ENCODE measurements at places on chromosomes 4 and X.

DNA sequence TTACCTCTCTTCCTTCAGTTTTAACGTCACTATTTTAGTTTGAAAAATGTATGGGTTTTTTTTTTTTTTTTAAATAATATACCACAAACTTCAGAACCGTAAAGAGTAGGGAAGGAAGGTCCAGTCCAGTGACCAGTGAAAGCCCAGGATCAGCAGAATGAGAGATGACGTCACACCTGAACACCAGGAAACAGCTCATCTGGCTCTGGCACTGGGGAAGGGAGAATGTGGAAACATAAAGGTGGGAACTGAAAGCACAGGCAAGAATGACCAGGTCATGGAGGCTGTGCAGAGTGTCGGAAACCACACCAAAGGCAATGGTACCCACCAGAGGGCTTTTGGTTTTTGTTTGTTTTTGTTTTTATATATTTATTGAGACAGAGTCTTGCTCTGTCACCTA is 141.2 kb downstream of the DHX15 start:
- no peak for DNase-seq

DNA sequence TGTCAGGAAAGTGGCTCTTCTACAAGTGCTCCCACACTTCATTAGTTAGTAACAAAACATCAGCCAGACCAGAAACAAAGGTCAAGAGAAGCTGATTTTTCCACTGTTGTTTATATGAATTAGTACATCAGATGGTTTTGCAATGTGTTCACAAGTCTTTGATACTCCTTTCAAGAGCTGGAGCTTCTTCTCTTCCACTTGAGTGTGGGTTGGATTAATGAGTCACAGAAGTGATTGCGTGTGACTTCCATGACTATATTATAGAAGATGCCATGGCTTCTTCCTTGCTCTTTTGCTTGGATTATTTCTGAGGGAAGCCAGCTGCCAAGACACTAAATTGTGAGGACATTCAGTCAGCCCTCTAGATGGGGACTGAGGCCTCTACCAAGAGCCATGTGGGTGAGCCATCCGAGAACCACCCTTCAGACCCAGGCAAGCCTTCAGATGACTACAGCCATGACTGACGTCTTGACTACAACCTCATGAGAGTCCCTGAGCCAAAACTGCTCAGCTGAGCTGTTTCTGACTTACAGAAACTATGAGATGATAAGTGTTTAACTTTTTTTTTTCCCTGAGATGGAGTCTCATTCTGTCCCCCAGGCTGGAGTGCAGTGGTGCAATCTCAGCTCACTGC is 18.1 kb downstream of the SOWAHB start:
- no peak for DNase-seq

DNA sequence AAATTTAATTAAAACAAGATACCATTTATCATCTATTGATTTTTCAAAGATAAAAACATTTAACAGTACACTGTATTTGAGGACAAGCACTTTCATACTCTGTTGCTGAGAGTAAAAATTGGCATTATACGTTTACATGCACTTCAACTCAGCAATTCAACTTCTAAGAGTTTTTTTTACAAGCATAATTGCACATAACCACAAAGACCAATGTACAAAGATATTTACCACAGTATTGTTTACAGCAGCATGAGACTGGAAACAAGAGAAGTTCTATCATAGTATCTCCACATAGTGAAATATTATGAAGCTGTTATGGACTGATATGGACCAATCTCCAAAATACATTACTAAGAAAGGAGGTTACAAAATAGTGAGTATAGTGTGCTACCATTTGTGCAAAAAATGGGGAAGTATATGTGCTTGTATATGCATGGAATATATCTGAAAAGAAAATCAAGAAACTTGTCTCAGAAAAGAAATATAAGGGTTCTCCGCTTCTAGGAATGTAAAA is 10.9 kb downstream of the GAB3 start:
- no peak for DNase-seq

GRCh38 chr4:85862896-85863295 is 387.9 kb downstream of the ARHGAP24 start:
- no peak for DNase-seq

DNA sequence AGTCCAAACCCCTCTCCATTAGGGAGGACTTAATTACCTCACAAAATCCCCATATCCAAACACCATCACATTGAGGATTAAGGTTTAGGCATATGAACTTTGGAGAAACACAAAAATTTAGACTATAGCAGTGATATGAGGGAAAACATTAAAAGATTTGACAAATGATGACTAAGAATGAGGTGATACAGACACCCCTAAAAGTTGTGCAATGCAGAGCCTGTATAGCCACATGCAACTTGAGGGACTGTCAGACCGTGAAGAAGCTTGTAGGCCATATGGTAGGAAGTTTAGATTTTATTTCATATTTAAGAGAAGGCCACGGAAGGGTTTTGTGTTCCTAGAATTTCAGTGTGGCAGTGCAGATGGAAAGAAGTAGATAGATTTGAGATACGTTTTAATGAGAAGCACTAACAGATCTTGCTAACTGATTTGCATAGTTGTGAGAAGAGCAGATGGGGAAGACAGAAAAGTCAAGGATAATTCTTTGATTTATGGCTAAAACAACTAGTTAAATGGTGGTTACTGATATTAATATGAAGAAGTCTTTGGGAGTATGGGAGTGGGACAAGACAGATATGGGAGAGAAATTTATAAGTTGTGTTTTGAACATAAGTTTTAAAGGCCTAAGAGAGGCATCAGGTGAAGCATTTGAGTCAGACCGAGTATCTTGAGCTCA is 5.5 kb upstream of the FIP1L1 start:
- DNase-seq: no peak

DNA sequence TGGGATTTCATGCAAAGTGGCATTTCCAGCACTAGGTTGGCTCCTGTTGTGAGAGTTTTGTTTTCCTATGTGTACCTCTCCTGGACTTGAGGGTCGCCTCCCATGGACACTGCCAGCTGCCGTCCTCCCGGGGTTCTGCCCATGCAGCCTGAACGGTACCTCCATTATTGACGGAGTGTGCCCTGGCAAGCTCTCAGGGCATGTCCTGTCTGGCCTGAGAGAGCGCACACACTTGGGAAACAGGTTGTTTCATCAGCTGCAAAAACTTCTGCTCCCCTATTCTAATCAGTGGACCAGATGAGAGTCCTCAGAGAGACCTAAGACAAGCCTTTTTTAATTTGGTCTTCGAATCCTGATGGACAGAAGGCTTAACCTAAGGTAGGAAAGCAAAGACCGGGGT is 56.6 kb upstream of the HOPX start:
- DNase-seq: no peak

- DNase-seq: no peak
Observed at GRCh38 chrX:13277539-13277938, 42.3 kb downstream of the ATXN3L start.

DNA sequence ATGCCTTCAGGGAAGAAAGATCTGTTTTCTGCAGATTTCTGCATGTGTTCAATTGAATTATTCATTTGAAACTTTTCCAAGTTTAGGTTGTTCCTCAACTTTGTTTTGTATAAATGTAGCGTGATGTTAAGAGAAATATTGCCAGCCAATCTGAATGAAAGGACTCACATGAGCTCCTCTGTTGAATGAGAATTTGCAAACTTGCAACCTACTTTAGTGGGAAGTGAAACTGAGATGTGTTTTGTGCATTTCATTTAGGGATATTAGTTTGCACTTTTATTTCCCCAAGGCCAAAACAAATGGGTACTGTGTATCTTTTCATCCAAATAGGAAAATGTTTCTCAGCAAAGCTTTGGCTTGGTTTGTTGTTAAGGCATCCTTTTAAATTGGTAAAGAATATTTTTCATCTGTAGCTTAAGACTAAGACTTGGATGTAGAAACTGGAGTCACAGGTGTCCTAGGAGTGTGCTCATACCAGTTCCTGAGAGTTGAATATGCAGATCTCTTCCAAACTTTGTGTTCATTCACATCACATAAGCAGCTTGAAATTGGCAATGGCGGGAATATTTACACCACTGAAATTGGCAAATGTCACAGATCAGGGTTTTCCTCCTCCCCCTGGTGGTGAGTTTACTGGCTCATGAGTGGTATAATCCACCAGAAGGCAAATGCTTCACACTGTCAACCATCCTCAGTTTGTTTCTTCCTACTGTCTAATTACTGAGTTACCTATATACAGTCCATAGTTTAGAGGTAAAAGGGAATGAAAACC is 193.6 kb upstream of the BANK1 start:
- peak; percentile 25 for DNase-seq

- no peak for DNase-seq
Observed at GRCh38 chr4:69032847-69033638, 63.2 kb upstream of the UGT2B7 start.

DNA sequence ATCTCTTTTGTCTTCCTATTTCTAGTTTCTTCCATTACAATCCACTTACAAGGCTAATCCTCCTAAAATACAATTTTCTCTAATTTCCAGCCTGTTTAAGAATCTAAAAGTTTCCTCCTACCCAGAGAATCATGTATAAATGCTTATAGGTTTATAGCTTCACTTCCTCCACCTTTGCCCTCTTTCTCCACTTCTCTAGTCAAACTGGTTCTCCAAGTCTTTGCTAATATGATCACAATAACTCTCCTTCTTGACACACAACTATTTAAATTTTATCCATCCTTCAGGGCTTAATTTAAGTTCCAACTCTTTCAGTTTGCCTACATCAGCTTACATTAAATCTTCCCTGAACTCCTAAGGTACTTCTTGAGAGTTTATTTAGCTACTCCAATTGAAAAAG is 69.2 kb downstream of the RPS6KA6 start:
- DNase-seq: no peak

DNA sequence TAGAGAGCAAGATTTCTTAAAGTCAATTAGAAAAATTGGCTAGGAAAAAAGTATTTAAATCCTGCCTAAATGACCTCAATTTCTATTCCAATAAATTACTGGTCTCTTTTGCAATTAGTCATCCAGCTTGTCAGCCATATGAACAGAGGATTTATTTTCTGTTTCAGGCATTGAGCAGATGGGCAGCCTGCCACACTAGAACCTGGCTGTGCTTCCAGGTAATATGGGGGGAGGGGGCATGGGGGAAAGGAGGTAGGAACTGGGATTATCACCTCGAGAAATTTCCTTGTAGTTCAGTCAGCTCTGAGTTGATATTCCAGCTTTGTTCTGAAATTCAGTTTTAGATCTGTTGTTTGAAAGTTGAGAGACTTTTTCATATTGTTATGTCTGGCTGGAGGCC is 206.3 kb upstream of the LCORL start:
- DNase-seq: no peak

GRCh38 chr4:79223993-79224776 is 101.7 kb downstream of the NAA11 start:
- no peak for DNase-seq

DNA sequence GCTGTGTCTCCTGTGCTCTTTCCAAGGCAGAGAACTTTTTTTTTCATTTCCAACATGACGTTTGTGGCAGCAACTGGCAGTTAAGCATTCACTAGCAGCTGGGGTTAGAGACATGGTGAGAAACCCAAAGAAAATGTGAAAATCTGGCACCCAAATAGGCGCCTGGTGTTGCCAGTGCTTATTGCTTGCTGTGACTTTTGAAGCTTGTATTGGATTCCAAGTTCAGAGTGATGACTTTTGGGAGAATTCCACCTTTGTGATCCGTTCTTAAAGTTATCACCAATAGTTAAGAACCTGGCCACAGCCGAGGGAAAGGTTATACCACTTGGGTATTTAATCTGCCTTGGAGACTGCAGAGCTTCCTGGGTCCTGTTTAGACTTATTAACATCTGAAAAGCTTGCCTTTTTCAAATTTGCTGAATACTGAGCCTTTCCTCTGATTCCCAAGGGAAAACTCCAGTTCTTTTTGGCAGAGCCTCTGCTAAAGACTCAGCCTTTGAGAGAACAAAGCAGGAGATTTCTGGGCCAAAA is 101.0 kb downstream of the OPHN1 start:
- no peak for DNase-seq

- DNase-seq: no peak
Observed at GRCh38 chr4:149884529-149885181, 69.0 kb upstream of the IQCM start.

DNA sequence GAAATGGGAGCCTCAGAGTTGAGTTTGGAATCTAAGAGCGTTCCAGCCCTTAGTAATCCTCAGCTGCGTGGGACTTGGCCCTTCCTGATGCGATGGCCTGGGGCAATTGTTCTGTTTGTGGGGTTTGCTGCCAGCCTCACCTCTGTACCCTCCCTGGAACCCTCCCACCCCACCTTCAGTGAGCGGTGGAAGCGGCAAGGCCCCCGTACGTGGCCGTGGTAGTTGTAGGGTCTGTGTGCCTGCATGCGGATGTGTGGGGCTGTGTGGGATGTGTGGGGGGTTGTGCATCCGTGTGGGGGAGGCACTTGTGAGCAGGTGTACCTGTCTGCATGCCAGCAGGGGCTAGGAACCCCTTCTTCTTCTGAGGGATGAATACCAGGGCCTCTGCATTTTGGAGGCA is 65.4 kb upstream of the ADRA2C start:
- DNase-seq: no peak

- no peak for DNase-seq
Observed at GRCh38 chrX:153813161-153813560, 17.2 kb downstream of the PDZD4 start.

- no peak for DNase-seq
Observed at GRCh38 chr4:147481577-147482109, 746 bp downstream of the EDNRA start.

DNA sequence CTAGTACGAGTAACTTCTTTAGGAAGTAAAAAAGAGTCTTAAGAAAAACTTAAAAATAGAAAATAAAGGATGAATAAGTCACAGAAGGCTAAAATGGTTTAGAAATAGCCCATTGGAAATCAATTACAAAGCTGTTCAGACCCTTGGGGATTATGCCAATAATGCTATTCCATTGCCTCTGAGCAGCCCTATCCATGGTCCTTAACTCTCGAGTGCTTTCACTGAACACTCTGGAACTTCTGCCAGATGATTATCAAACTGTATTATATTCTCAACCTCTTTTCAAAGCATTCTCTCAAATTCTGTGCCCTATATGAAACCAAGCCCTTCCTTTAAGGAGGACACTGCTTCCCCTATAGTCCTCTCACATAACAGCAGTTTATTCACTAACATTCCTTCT is 17.0 kb downstream of the SLC9B1 start:
- DNase-seq: no peak

DNA sequence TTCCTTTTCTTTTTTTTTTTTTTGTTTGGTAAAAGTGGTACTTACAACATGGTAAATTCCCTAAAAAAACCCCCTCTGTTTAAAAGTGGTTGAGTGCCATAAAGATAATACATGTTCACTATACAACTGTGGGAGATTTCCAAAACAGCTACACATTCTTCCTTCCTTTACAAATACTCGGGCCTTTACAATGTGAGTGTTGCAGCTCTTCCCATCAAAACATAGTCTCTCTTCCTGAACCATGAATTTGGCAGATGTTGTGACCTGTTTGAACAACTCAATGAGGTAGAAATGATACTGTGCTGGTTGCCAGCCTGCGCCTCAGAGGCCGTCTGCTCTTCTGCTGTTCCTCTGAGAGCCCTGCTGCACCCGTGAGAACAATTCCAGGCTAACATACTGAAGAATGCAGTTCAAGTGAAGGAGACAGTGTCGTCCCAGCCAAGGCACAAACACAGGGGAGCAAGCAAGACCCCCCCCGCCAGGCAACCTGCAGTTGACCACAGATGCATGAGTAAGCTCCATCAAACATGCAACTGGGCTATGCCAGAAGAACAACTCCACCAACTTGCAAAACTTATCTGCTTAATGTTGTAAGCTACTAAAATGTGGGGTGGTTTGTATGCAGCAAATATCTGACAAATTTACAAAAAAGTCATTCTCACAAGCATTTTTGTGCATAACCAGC is 645.0 kb downstream of the PCDH7 start:
- DNase-seq: no peak

GRCh38 chr4:46844325-46844917 is 64.6 kb downstream of the COX7B2 start:
- peak; percentile 47 for DNase-seq

Data from activated CD4-positive, alpha-beta T cell treated with anti-CD3 and anti-CD28 coated beads, Interleukin-2, Interleukin-4, amounts not matched to agents 100 ng/mL and 50 ng/mL, durations not matched to agents 16 hours and 8 hours (primary cell).